ENCODE measurements at places on chromosomes 6 and 20.

DNA sequence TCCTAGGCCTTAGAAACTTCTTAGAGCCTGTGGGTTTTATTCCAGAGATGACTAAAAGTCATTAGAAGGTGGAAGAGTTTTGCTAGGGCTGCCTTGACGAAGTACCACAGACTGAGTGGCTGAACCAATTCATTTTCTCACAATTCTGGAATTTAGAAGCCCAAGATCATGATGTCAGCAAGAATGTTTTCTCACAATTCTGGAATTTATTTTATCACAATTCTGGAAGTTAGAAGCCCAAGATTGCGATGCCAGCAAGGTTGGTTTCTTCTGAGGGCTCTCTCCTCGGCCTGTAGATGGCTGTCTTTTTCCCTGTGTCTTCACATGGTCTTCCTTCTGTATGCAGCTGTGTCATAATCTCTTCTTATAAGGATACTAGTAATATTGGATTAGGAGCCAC lies 672.9 kb upstream of the MARCKS start:
- DNase-seq = no peak

GRCh38 chr6:152836523-152836922 lies 85.9 kb downstream of the VIP start:
- no peak for DNase-seq

DNA sequence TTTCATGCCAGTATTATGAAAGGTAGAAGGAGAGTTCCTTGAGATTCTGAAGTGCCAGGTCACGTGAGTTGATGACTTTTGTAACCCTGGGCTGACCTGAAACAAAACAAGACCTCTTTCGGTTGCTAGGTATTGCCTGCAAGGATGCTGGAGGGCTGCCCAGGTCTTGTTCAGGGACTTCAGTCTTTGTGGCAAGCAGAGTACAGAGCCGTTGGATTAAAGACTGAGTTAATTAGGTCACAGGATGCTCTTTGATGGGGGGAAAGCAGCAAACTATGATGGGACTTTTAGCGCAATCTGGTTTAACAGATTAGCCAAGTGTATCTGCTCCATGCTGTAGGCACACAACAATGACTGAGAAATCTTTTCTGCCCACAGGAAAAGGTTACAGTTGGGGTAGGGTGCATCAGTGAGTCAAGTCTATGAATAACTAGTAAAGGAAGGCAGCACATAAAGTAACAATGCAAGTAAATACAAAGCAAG lies 12.8 kb upstream of the ELOVL5 start:
- no peak for DNase-seq

DNA sequence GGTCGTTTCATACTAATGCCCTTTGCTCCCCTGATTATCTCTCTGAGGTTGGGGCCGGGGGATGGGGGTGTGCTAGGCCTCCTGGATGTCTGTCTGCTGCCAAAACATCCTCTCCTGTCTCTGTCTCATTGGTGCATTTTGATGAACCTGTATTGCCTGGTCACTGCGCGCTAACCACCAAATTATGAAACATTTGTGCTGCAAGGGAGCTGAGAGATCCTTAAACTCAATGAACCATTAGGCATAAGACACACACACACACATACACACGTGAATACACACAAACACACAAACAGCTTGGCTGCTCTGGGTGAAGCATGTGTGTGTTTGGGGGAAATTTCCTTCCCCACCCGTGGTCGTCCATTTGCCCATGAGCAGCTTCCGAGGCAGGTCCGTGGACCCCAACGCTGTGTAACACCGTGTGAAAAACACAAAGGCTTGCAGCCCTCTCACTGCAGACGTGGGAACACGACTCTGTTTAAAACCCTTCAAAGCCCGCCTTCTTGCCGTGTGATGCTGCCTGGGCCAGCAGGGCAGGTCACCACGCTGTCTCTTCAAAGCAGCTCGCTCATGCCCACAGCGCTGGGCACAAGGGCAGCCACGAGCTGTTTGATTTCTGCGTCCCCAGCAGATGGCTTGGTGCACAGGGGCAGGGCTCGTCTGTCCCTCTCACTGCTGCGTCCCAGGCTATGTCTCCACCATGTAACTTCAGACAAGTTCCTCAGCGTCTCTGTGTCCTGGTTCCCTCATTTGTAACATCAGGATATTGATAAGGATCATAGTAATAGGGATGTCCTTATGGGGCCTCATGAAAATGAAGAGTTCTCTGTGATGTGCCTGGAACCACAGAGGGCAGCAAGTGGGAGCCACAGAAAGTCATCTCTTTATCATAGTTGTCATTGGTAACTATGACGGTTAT lies 96.8 kb downstream of the CDH26 start:
- no peak for DNase-seq

DNA sequence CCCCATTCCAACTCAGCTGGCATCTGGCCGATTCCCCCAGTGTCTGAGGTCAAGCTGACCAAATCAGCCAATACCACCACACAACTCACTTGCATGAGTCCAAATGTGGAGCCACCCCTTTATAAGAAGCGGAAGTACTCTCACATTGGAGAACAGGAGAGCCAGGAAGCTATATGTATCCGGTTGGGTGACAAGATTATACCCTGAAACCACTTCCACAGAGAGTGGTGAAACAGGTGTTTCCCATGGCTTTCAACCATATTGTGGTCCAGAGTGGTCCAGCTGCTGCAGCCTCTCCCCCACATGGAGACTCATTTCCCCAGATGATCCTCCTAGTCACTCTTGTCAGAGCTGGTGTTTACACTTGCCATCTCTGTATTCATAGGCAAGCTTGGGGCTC lies 24.0 kb upstream of the SERINC1 start:
- no peak for DNase-seq

GRCh38 chr20:13677241-13677640 lies 38.5 kb upstream of the TASP1 start:
- no peak for DNase-seq

GRCh38 chr6:91824331-91824730 lies 1237.5 kb upstream of the MAP3K7 start:
- no peak for DNase-seq

DNA sequence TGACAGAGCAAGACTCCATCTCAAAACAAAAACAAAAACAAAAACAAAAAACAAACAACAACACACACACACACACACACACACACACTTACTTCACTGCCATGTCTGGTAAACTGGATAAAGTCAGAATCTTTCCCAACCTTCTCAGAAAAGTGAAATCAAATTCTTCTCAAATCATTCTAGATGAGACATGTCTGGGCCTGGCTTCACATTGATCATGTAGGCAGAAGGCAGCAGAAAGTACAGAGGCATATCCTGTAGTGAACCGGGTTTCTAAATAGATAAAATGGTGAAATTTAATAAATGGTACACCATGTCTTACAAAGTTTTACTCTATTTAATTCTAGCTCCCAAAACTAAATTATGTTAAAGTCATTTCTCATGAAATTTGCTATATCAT lies 14.9 kb upstream of the MRS2 start:
- DNase-seq = no peak

- no peak for DNase-seq
These were observed 2.7 kb downstream of the MYCT1 start for GRCh38 chr6:152700427-152700826.

GRCh38 chr6:9083108-9083507 lies 647.8 kb upstream of the SLC35B3 start:
- no peak for DNase-seq

GRCh38 chr6:19465256-19465655 lies 371.9 kb upstream of the ID4 start:
- no peak for DNase-seq

Measured in activated CD8-positive, alpha-beta memory T cell treated with anti-CD3 and anti-CD28 coated beads for 4 hours (primary cell).